ENCODE measurements at places on chromosomes 12 and 14. TPM values are rescaled to one million over a fixed set of nuclear protein-coding genes. Genes with fewer than 3 reads are reported as not detected.

Gene RNF212B
- 1.8 TPM for polyA plus RNA-seq

Gene SRRM4
- 0.03 TPM for polyA plus RNA-seq

Gene ATF7
- 43.6 TPM for polyA plus RNA-seq

Gene BATF
- 0.42 TPM for polyA plus RNA-seq

Gene E2F7
- polyA plus RNA-seq, result 6.9 TPM

Gene LYSET
- 35.6 TPM for polyA plus RNA-seq

Gene CLEC1B
- 1.4 TPM for polyA plus RNA-seq

Gene AQP6
- polyA plus RNA-seq, result 23.1 TPM

Gene CD163L1
- polyA plus RNA-seq, result 1.6 TPM

Gene SALL2
- polyA plus RNA-seq, result 72.9 TPM

Gene GEMIN2
- 20.8 TPM for polyA plus RNA-seq

Gene SLC8A3
- polyA plus RNA-seq, result 0.39 TPM

Gene RPL10L
- not detected for polyA plus RNA-seq

Gene CCDC175
- 0.54 TPM for polyA plus RNA-seq

Gene AJUBA
- 80.7 TPM for polyA plus RNA-seq

Gene DACT1
- 34.5 TPM for polyA plus RNA-seq

Gene KCNMB4
- polyA plus RNA-seq, result 25.7 TPM

Gene RTL1
- polyA plus RNA-seq, result 0.05 TPM

Gene CHGA
- polyA plus RNA-seq, result 0.36 TPM

Gene ABHD12B
- polyA plus RNA-seq, result 1.3 TPM

Gene MYO1H
- polyA plus RNA-seq, result 1.3 TPM

Gene KSR2
- 0.98 TPM for polyA plus RNA-seq

Gene SYT10
- polyA plus RNA-seq, result 0.50 TPM

Gene PTGES3
- polyA plus RNA-seq, result 370 TPM

Gene KCNC2
- polyA plus RNA-seq, result 0.73 TPM

Gene ASB2
- 0.29 TPM for polyA plus RNA-seq

Gene CDH24
- 21.7 TPM for polyA plus RNA-seq

Gene EML1
- 37.2 TPM for polyA plus RNA-seq

Gene GPR137C
- polyA plus RNA-seq, result 8.2 TPM

Gene CLEC1A
- polyA plus RNA-seq, result 4.1 TPM

Gene ATF7IP
- 69.6 TPM for polyA plus RNA-seq

Gene SLC5A8
- 51.2 TPM for polyA plus RNA-seq

Gene TSHR
- polyA plus RNA-seq, result 0.17 TPM

Gene HOXC13
- polyA plus RNA-seq, result 0.11 TPM

Gene PRKD1
- 33.0 TPM for polyA plus RNA-seq

Gene RPS6KL1
- 0.79 TPM for polyA plus RNA-seq

Gene RNASE13
- 0.40 TPM for polyA plus RNA-seq

Gene CNTN1
- 37.6 TPM for polyA plus RNA-seq

Gene HOXC11
- polyA plus RNA-seq, result 3.2 TPM

Data from renal cortex interstitium (tissue), 15 donors.